Naive thymus-derived CD8-positive, alpha-beta T cell (primary cell): ENCODE measurements at places on chromosomes 5 and 9. TPM values are rescaled to one million over a fixed set of nuclear protein-coding genes. Genes with fewer than 3 reads are reported as not detected.

DNA sequence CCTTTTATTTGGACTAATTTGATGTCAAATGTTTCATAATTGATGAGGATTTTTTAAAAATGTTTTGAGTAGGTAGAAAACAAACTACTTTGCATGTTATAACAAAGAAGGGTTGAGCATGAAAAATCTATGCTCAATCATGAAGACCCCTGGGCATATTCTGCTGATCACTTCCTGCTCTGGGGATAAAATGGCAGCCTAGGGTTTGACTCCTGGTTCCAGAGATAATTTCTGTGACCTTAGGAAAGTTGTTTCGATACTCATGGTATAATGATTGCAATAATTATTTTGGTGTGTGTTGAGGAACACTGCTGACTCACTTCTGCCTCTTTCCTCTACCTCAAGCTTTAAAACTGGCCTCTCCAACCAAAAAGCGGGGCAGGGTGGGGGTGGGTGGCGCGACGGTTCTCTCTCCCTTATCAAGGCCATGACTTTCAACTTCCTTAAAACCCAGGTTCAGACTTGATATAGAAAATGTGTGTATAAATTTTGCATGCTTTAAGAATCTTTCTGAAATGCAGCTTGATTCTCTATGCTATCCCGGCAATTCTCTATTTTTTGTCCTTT is 6.0 kb upstream of the PIP5K1B start:
- DNase-seq: no peak
- H3K4me1 ChIP-seq: no peaks in the 10 kb centered on the region
- H3K36me3 ChIP-seq: peaks cover 10% of the 10 kb centered on the region
- peaks cover 20% of the 10 kb centered on the region for H3K27me3 ChIP-seq
- H3K4me3 ChIP-seq: no peak overlapping the region

- no peak overlapping the region for H3K4me3 ChIP-seq
- no peaks in the 10 kb centered on the region for H3K36me3 ChIP-seq
- DNase-seq: no peak
Measured at GRCh38 chr5:10654566-10654965, 90.7 kb downstream of the ANKRD33B start.

- H3K27ac ChIP-seq: no peak overlapping the region
- DNase-seq: no peak
- no peaks in the 10 kb centered on the region for H3K4me1 ChIP-seq
- H3K27me3 ChIP-seq: peaks cover 54% of the 10 kb centered on the region
- H3K36me3 ChIP-seq: no peaks in the 10 kb centered on the region
Measured at GRCh38 chr9:113673726-113674125, 202.4 kb upstream of the ZNF618 start.

DNA sequence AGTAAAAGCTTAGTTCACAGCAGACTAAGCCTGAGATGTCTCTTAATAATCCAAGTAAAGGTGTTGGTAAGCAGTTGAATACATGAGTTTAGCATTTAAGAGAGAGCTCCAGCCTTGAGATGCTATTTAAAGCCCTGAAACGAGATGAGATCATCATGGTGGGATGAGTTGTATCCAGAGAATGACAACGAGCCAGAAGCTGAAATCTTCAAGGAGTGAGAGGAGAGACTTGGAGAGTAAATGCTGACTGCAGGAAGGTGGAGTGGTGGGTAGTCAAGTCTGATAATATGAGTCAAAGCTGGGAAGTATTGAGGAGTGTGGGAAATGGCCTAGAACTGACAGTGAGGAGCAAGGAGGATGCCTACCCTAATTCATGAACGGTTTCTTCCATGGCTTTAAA is 53.7 kb downstream of the PLAC8L1 start:
- no peaks in the 10 kb centered on the region for H3K4me1 ChIP-seq
- H3K27me3 ChIP-seq: peaks cover 34% of the 10 kb centered on the region
- no peaks in the 10 kb centered on the region for H3K36me3 ChIP-seq
- no peak overlapping the region for H3K27ac ChIP-seq

DNA sequence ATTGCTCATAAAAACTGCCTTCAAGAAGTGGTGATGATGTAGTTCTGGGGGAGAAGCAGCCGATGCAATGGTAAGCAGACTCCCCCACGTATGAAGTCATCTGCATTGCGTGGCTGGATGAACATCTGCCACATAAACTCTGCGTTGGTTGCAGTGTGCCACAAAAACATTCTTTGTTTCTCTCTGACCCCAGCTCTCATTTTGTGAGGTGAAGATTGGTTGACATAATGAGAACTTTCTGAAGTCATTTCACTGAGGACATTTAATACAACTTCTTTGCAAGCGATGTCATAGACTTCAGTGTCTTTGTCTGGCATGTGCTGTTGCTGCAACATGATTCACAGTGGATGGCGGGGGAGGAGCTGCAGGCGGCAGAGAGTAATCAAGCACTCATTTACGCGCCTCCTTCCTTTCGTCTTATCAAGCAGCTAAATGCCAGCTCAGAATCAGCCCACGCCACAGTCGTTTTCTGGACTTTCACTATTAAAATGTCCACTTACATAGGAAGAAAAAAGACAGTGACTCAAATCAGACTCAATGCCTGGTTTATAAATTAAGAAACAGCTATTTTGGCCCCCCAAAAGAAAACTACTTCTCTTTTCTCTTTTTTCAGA is 91.5 kb upstream of the NFIL3 start:
- H3K27me3 ChIP-seq: peaks cover 32% of the 10 kb centered on the region
- H3K27ac ChIP-seq: no peak overlapping the region
- no peak overlapping the region for H3K4me3 ChIP-seq
- no peaks in the 10 kb centered on the region for H3K4me1 ChIP-seq

DNA sequence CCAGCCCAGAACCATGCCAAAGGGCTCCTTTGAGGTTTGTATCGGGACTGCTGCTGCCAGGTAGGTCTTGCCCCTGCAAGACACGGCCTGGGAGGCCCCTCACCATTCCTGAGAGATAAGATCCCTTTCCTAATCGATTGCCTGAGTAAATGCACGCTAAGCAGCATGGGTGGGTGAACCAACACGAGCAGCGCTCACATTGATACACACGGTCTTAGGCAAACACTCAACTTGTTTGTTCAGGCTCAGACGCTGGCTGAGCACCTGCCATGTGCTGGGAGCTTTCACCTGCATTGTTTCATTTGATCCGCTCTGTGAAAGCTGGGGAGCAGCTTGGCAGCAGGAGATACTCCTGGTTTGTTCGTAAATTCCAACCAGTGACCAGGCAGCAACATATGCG is 76.9 kb upstream of the NEURL1B start:
- DNase-seq: no peak
- no peak overlapping the region for H3K4me3 ChIP-seq
- no peaks in the 10 kb centered on the region for H3K4me1 ChIP-seq
- H3K27me3 ChIP-seq: peaks cover 14% of the 10 kb centered on the region
- no peaks in the 10 kb centered on the region for H3K36me3 ChIP-seq

Gene OR1L1
- not detected for total RNA-seq

- no peaks in the 10 kb centered on the region for H3K36me3 ChIP-seq
- no peak for DNase-seq
- no peak overlapping the region for H3K27ac ChIP-seq
- H3K4me3 ChIP-seq: no peak overlapping the region
- H3K27me3 ChIP-seq: no peaks in the 10 kb centered on the region
- peaks cover 11% of the 10 kb centered on the region for H3K4me1 ChIP-seq
Measured at GRCh38 chr9:22240619-22241018, 206.0 kb upstream of the DMRTA1 start.

GRCh38 chr9:105828171-105828570 is 133.8 kb downstream of the TMEM38B start:
- H3K36me3 ChIP-seq: peaks cover 44% of the 10 kb centered on the region
- DNase-seq: no peak
- H3K4me3 ChIP-seq: no peak overlapping the region
- no peaks in the 10 kb centered on the region for H3K27me3 ChIP-seq

Gene GADD45G
- total RNA-seq: 3.7 TPM

Gene CDX1
- not detected for total RNA-seq

DNA sequence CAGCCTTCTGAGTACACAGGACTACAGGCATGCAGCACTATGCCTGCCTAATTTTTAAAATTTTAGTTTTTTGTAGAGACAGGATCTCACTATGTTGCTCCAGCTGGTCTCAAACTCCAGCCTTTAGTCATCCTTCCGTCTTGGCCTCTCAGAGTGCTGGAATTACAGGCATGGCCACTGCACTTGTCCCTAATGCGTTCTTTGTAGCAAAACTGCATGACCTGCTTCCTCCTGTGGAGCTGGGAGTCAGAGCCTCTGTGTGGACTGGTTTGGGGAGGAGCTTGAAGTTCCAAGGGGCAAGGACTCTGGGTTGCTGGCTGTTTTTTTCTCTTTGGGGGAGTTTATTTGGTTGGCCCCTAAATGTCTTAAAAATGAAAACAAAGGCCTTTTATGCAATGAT is 22.7 kb upstream of the ANKRD34B start:
- no peak overlapping the region for H3K27ac ChIP-seq
- DNase-seq: no peak
- no peaks in the 10 kb centered on the region for H3K4me1 ChIP-seq
- H3K27me3 ChIP-seq: peaks cover 6% of the 10 kb centered on the region

- no peak overlapping the region for H3K4me3 ChIP-seq
- H3K27ac ChIP-seq: no peak overlapping the region
- no peak for DNase-seq
- no peaks in the 10 kb centered on the region for H3K27me3 ChIP-seq
Measured at GRCh38 chr9:131986576-131986975, 93.1 kb downstream of the MED27 start.

- no peaks in the 10 kb centered on the region for H3K36me3 ChIP-seq
- H3K27ac ChIP-seq: peak overlapping the region; percentile 72
- DNase-seq: no peak
- H3K4me3 ChIP-seq: peak overlapping the region; percentile 80
- H3K4me1 ChIP-seq: peaks cover 38% of the 10 kb centered on the region
- no peaks in the 10 kb centered on the region for H3K27me3 ChIP-seq
Measured at GRCh38 chr9:79812099-79812498, 240.3 kb downstream of the TLE4 start.

Gene SKP2
- 18.5 TPM for total RNA-seq

- no peak for DNase-seq
- H3K4me1 ChIP-seq: peaks cover 40% of the 10 kb centered on the region
- H3K27me3 ChIP-seq: peaks cover 35% of the 10 kb centered on the region
- no peak within 1 kb of the TSS for H3K4me3 ChIP-seq
Measured at GRCh38 chr5:93582677-93583438, at the start of gene NR2F1. Gene NR2F1, plus strand, starts transcription at chr5:93583222. Its CDS starts 1,802 bp downstream, at chr5:93585024.

GRCh38 chr9:135926402-135927194 is 19.3 kb upstream of the CAMSAP1 start:
- H3K4me3 ChIP-seq: no peak overlapping the region
- DNase-seq: no peak
- H3K27ac ChIP-seq: no peak overlapping the region
- no peaks in the 10 kb centered on the region for H3K36me3 ChIP-seq
- no peaks in the 10 kb centered on the region for H3K4me1 ChIP-seq

DNA sequence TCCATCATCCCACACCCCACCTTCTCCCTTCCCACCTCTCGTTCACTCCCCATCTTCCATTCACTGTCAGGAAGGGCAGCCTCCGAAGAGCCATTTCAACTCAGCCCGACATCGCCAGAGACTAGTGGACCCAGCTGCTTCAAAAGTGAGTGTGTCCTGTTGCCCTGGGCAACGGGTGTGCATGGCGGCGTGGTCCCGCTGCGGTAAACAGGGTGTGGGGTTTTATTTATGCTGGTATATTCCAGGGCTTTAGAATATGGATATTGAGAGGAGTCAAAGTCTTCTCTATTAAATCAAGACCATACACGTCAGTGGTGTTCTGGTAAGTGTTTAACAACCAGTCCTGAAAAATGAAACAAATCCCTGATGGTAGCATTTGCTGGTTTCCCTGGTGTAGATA is 274.5 kb downstream of the MAST4 start:
- H3K36me3 ChIP-seq: no peaks in the 10 kb centered on the region
- DNase-seq: no peak
- no peak overlapping the region for H3K27ac ChIP-seq
- H3K4me3 ChIP-seq: no peak overlapping the region
- H3K27me3 ChIP-seq: no peaks in the 10 kb centered on the region
- H3K4me1 ChIP-seq: no peaks in the 10 kb centered on the region

- no peaks in the 10 kb centered on the region for H3K27me3 ChIP-seq
- H3K27ac ChIP-seq: no peak overlapping the region
- DNase-seq: peak; percentile 70
- H3K36me3 ChIP-seq: no peaks in the 10 kb centered on the region
- H3K4me3 ChIP-seq: no peak overlapping the region
Measured at GRCh38 chr9:136978073-136978864, 965 bp downstream of the PTGDS start.

GRCh38 chr9:107895501-107896001 is 406.0 kb upstream of the KLF4 start:
- H3K36me3 ChIP-seq: no peaks in the 10 kb centered on the region
- no peak overlapping the region for H3K27ac ChIP-seq
- no peak for DNase-seq
- peaks cover 7% of the 10 kb centered on the region for H3K27me3 ChIP-seq
- no peak overlapping the region for H3K4me3 ChIP-seq
- H3K4me1 ChIP-seq: no peaks in the 10 kb centered on the region

Gene SPAG8
- total RNA-seq: 7.0 TPM

DNA sequence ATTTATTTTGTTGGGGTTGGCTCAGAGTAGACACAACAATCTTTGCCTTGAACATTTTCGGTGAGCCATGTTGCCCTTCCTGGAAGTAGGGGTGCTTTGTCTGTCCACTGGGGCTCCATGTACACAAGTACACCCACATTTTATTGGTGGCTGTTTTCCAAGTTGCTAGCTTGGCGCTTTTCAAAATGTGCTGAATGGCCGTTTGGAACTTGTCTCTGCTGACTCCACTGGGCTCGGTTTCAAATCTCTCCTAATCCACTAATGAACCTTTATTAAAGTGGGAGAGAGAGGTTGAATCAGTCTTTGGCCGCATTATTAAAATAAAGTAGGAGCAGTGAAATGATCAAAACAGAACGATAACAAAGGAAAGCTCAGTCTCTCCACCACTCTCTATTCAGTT is 64.6 kb upstream of the TAF11L2 start:
- no peak for DNase-seq
- H3K4me1 ChIP-seq: peaks cover 6% of the 10 kb centered on the region
- no peaks in the 10 kb centered on the region for H3K36me3 ChIP-seq
- no peak overlapping the region for H3K4me3 ChIP-seq
- no peaks in the 10 kb centered on the region for H3K27me3 ChIP-seq

DNA sequence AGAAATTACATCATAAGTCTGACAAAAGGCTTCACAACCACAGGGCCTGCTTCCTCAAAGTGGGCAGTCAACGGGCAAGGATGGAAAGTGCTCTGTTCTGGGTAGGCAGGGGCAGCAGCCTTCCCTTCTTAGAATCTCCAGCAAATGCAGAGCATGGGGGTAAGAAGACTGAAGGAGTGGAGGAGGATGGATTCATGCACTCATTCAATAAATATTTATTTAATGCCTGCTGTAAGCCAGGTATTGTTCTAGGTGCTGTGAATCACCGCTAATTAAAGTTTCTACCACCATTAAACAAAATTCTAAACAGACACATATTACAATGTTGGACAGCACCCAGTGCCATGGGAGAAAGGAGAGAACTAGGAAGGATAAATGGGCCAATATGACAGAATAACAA is 195.6 kb downstream of the ELAVL2 start:
- no peaks in the 10 kb centered on the region for H3K4me1 ChIP-seq
- H3K4me3 ChIP-seq: no peak overlapping the region
- H3K27me3 ChIP-seq: no peaks in the 10 kb centered on the region
- DNase-seq: no peak
- no peak overlapping the region for H3K27ac ChIP-seq

GRCh38 chr9:9791611-9792010 is 821.2 kb downstream of the PTPRD start:
- no peak for DNase-seq
- H3K27me3 ChIP-seq: no peaks in the 10 kb centered on the region
- no peaks in the 10 kb centered on the region for H3K4me1 ChIP-seq
- no peak overlapping the region for H3K27ac ChIP-seq
- no peaks in the 10 kb centered on the region for H3K36me3 ChIP-seq
